Activated T-helper 2 cell treated with anti-CD3 and anti-CD28 coated beads, Interferon-gamma antibody, Interleukin-2, Interleukin-4, amounts not matched to agents 10 μg/mL and 5 μg/mL and 100 μg/mL, durations not matched to agents 14 hours and 24 hours and 36 hours (primary cell): ENCODE measurements at places on chromosomes 16 and 17.
A peak's percentile ranks its signal among the peaks of the same experiment; 100 is the strongest.

DNA sequence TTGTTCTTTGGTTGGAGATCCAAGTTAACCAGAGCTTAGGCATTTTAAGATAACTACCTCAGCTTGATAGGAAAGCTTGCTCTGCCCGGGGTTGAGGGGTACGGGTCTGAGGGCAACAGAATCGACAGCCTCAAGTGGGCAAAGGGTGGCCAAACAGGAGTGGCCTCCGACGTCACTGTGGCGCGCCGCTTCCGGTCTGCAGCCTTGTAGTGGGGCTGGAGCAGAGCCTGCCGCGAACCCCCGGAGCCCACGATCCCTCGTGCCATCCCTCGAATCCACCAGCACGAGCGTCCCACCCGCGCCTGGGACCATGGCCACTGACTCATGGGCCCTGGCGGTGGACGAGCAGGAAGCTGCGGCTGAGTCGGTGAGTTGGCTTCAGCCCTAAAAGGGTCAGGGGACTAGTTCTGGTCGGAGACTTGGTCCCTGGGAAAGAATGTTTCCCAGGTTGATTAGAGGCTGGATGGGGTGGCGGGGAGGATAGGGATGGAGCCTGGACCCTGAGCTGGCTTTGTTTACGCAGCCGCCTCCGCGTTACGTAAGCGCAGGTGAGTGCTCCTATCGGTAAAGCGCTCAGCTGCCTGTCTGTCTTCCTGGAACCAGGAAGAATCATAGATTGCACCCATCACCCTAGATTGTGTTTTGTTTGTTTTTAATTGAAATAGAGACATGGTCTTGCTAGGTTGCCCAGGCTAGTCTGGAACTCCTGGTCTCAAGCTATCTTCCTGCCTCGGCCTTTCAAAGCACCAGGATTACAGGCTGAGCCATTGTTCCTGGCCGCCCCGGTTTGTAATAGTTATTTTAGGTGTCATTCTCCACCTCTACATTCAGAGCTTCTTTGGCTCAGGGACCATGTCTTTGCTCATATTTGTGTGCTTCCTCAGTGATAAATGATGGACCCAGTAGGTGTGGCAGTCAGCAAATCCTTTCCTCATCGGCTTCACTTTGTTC, at the start of gene DDX19B:
DDX19B (plus strand) TSS at position 199 of the 951 bp plus-strand sequence; CDS start at position 311, 112 bp downstream.
- peak; percentile 63 for DNase-seq

- no peak for DNase-seq
Measured at GRCh38 chr17:35912942-35913341, 17.6 kb downstream of the RDM1 start.

DNA sequence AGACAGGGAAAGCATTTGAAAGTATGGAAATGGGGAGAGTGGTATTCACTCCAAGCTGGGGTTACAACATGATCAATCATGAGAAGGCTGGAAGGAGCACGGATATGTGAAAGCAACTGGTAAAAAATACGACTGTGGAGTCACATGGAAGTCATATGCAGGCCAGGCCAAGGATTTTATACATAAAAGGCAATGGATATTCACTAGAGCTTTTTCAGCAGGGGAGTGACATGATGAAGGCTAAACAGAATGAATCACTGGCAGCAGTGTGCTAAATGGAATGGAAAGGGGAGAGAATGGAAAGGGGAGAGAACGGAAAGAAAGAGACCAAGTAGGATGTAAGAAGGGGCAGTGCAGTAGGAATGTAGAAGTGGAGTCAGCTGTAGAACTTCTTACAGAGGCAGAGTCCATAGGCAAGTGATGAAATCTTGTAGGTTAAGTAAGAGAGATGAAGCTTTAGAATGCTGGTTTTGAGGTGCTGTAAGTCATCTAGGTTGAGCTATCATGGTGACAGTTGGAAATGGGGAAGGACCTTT, 13.0 kb upstream of the NETO2 start:
- DNase-seq = no peak

GRCh38 chr17:76721463-76721862, 4.9 kb downstream of the JMJD6 start:
- no peak for DNase-seq

DNA sequence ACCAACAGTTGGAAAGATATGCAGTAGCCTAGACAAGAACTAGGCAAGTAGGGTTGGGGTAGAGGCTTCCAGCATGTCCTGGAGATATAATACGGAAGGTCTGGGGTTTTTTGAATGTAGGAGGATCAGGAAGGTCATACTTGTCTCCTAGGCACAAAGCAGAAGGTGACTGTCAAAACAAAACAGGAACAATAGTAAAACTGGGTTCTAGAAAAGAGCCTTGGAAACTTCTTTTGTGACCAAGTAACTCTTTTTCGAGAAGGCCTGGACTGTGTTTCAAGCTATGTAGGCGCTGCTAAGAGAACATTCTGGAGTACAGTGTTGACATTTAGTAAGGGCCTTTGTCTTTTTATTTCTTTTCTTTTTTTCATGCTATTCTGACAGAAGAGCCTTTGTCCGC, 26.9 kb upstream of the TENT4B start:
- DNase-seq = no peak

DNA sequence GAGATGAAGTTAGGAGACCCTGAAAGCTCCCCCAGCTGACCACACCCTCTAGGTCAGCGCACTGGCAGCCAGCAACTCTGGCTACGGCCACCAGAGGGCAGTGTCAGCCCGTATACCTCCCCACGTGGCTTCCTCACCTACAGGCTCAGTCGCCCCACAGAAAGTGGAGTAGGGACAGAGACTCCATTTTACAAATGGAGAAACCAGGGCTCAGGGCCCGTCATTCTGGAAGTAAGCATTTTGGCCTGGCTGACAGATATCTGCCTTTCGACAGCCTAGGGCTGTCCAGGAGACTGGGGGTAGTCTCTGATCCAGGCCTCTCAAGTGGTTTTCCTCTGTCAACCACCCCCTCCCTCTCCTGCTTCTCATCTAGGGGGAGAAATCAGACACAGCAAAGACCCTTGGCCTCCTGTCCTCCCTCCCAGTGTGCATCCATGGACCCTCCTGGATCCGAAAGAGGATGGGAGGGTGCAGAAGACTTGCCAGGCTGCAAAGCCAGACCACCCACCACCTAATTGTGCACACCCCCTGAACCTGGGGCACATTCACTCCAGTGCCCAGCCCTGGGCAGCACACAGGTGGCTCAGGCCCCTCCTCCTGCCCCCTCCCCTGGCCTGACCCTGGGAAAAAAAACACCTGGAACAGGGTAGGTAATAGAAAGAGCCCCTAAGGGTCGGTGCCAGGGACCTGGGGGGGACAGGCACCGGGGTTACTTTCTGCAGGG, 3.8 kb upstream of the HAP1 start:
- peak; percentile 74 for DNase-seq

GRCh38 chr17:60439501-60439900, 17.2 kb downstream of the CHCT1 start:
- no peak for DNase-seq

DNA sequence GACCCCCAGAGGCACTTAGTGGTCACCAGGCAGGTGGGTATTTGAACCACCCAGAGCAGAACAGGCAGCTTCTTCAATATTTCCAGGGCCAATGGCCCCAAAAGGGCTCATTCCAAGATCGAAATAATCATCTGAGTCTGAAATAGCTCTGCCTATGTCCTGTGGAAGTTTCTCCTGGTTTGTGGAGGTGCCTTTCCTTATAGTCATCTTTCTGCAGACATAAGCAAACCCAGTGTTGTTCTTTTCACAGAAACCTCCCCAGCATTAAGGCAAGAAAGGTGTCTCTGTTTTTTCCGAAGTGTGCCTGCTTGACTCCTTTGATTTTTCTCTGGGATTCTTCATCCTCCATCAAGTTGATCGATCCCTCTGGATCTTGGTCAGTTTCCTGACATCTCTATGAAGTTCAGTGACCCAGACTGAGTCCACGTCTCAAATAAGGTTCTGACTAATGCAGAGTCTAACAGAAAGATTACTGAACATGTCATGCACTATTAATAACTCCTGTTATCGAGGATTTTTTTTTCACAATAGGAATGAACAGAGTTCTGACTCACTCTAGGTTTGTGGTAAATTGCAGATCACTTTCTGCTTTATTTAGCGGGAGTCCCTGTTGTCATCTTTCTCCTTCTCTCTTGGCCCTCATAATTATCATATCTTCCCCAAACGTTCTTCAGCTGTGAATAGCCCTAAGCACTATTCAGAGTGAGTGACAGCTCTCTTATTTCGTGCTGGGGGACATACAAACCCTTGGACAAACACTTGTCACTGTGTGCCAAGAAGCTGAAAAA, 1.5 kb downstream of the LRRC3C start:
- DNase-seq = no peak

DNA sequence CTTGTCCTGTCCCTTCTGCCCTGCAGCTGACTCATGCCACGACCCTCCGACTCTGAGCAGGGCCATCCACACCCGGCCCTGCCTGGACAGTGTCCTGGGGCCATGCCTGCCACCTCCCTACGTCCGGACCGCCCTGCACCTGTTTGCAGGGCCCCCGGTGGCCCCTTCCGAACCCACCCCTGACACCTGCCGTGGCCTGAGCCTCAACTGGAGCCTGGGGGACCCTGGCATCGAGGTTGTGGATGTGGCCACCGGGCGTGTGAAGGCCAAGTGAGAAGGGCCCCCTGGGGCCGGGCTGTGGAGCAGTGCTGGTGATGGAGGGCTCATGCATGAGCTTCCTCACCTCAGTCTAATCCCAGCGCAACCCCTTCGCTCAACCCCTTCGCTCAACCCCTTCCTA, 5.1 kb downstream of the ADAD2 start:
- DNase-seq = no peak

DNA sequence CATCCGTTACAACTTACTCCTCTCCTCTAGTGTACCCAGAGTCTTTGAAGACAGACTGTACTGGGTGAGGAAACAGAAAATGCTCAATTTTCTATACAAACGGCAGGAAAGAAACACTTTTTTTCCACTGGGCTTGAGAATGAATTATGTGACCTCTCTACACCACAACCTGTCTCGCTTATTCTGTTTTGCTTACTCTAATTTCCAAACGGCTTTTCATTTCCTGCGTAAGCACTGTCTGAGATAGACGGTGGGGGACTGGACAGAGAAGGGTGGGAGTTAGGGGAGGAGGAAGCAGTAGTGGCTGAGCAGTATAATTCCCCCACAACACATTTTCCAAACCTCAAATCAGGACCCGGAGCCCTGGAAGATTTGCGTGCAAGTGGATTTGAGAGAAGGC, 191.4 kb upstream of the SDK2 start:
- no peak for DNase-seq

DNA sequence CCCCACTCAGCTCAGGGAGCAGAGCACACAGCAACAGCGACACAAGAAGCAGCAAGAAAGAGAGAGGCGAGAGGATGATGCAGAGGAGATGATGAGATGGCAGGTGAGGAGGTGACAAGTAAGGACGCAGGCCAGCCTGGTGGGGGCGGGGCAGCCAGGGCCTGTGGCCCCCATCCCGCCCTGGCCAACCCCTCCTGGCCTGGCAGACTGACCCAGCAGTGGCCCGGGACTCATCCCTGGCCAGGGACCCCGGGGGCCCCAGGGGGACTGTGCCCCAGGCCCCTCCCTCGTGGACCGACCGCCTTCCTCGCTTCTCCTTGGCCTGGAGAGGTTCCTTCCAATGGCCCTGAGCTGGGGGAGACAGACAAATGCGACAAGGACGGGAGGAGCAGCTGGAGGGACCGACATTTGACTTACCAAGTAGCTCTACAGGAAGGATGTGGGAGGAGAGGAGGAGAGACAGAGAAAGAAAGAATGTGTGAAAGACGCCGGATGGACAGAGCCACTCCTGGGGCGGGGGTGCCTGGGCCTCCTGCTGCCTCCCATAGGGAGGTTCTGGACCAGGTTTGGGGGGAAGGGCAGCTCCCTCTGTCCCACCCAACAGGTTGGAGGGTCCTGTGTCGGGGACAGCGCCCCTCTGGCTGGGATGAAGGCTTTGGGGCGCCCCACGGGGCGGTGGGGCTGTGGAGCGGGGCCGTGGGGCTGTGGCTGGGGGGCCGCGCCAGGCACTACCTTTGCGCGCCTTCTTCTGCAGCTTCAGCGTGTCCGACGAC, 6.8 kb downstream of the MTSS2 start:
- no peak for DNase-seq

GRCh38 chr16:74695450-74696422, 4.9 kb downstream of the MLKL start:
- peak; percentile 68 for DNase-seq

- DNase-seq = no peak
Measured at GRCh38 chr16:85137323-85138072, 25.2 kb upstream of the CIBAR2 start.

GRCh38 chr17:75720656-75721462, at the start of gene ITGB4:
Gene ITGB4, plus strand, starts transcription at chr17:75721459. Its CDS starts 3,245 bp downstream, at chr17:75724704.
- DNase-seq = peak; percentile 63

GRCh38 chr17:12269751-12270150, 249.1 kb downstream of the MAP2K4 start:
- DNase-seq = no peak

GRCh38 chr16:86850670-86851069, 272.3 kb downstream of the FOXL1 start:
- no peak for DNase-seq

- no peak for DNase-seq
Measured at GRCh38 chr16:11676799-11677198, 8.5 kb downstream of the SNN start.

- DNase-seq = no peak
Measured at GRCh38 chr17:21193031-21193430, 20.9 kb downstream of the TMEM11 start.

GRCh38 chr16:86931410-86931941, 353.1 kb downstream of the FOXL1 start:
- no peak for DNase-seq

DNA sequence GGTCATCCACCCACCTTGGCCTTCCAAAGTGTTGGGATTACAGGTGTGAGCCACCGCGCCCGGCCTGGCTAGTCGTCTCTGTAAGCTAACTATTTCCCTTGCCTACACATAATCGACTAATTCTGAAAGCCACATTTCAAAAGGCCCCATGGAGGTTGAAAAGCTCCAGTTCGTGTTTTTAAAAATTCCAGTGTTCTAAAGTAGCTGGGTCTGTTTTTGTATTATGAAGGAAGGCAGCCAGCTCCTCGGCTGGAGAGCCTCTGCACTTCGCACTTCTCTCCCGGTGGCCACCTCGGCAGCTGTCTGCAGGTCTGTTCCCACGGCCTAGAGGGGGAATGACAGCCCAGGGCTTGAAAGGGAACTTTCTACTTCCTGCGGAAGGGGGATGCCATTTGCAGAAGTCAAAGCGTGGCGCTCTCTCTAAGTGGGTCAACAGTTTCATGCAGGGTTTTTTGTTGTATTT, 16.9 kb downstream of the HASPIN start:
- no peak for DNase-seq
